ENCODE measurements at places on chromosomes 3 and 15. TPM values are rescaled to one million over a fixed set of nuclear protein-coding genes. Genes with fewer than 3 reads are reported as not detected.

TNNC1 gene
- 7.2 TPM for polyA plus RNA-seq

SYNPR gene
- not detected for polyA plus RNA-seq

GRCh38 chr15:31214864-31215489 is 111.7 kb upstream of the KLF13 start:
- no peak for DNase-seq

DNA sequence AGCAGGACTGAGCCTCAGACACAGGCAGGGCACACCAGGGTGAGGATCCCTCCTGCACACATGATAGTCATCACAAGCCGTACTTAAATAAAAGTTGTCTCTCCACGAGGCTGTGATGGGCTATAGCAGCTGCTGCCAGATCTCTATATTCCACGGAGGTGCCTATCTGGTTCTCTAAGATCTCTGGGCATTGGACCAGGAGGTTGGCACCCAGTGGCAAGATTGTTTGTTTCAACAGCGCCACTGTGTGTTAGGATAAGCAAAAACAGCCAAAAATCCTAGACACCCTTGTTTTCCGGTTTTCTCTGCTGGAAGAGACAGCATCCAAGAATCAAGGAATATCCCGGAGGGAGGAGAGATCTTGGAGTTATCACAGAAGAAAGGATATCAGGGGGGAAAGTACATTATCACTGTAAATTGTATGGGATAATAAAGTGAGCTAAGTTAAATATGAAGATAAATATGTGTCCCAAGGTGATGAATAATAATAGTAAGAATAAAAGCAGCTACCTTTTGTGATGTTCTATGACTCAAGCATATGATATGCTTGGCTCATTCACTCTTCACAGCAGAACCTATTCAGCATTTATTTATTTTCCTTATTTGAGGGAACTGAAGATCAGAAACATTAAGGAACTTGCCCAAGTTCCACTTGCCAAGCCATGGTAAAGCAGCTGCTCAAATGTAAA is 90.6 kb upstream of the AKAP13 start:
- peak; percentile 14 for DNase-seq

DNA sequence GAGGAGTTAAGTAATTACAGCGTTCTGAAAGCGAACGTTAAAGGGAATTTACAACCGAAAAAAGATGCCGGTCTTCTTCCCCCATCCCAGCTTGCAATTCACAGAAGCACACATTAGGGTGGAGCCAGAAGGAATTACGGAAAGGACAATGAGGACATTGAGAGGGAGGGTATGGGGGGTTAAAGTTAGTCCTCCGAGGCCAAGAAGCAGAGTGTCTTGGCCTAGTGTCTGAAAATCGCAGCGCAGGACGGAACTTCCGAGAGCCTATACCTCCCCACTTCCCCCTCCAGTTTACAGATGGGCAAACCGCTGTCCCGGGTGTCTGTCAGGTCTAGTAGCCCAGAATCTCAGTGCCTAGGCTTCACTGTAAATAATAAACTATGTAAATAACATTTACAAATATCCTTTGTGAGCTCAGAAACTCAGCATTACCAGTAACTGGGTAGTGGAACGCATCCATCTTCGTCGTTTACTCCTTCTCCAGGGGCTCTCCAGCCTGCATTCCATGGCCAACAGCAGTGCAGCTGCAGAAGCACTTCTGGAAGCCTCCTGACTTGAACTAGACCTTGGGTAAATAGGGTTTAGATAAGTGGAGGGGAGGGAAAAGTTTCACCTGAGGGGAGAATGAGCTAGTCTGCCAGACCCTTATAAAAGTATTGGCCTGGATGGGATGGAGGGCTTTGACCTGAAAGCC is 922 bp downstream of the ADPRH start:
- no peak for DNase-seq

CCDC54 gene
- polyA plus RNA-seq, result 0.17 TPM

CFAP92 gene
- 1.9 TPM for polyA plus RNA-seq

DNA sequence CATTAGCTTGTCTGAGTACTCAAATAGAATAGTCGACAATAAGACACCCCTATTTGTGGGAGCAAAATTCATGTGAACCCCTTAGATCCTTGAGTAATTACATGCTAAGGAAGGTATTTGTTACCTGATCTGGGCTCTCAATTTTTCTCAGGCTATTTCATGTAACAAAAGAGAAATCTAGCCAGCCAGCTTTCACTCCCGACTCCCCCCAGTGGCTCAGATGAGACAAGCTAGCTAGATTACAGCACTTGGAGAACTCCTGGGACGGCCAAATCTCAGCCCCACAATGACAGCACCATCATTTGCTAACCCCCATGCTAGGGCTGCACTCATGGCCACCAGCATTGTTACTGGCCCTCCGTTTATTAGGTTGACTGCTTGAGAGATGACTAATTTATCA is 41.3 kb downstream of the GLDN start:
- no peak for DNase-seq

DNA sequence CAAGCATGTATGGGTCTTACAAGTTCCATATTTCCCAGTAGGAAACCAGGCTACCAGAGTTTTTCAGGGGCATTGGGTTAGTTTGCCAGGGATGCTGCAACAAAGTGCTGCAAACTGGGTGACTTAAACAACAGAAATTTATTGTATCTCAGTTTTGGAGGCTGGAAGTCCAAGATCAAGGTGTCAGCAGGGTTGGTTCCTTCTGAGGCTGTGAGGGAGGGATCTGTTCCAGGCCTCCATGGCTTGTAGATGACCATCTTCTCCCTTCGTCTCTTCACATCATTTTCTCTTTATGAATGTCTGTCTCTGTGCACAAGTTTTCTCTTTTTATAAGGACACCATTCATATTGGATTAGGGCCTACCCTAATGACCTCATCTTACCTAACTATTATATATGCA is 114.7 kb downstream of the LRRC28 start:
- no peak for DNase-seq

PARP6 gene
- 141 TPM for polyA plus RNA-seq

DNA sequence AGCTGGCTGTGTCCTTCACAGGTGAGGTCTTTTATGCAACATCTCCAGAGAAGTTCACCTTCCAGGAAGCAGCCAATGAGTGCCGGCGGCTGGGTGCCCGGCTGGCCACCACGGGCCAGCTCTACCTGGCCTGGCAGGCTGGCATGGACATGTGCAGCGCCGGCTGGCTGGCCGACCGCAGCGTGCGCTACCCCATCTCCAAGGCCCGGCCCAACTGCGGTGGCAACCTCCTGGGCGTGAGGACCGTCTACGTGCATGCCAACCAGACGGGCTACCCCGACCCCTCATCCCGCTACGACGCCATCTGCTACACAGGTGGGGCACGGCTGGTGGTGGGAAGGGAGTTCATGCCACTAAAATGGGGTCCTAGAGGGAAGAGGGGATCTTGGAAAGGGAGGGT is 40.1 kb downstream of the ACAN start:
- DNase-seq, result no peak

DNA sequence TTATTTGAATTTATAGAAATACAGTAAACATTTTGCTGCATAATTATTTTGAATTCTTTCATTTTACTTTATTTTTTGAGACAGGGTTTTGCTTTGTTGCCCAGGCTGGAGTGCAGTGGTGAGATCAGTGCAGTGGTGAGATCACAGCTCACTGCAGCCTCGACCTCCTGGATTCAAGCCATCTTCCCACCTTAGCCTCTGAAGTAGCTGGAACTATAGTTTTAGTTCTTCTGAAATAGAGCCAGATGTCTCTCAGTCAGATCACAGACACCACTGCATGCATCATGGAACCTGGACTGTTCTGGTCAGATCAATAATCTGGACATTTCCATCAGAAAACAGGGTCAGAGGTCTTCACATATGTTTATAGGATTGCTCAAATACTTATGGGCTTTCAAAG is 7.9 kb downstream of the RPLP1 start:
- no peak for DNase-seq

PCLAF gene
- polyA plus RNA-seq, result 40.8 TPM

CCDC13 gene
- 3.5 TPM for polyA plus RNA-seq

- no peak for DNase-seq
Observed at GRCh38 chr3:13543253-13543652, 5.7 kb upstream of the FBLN2 start.

DNA sequence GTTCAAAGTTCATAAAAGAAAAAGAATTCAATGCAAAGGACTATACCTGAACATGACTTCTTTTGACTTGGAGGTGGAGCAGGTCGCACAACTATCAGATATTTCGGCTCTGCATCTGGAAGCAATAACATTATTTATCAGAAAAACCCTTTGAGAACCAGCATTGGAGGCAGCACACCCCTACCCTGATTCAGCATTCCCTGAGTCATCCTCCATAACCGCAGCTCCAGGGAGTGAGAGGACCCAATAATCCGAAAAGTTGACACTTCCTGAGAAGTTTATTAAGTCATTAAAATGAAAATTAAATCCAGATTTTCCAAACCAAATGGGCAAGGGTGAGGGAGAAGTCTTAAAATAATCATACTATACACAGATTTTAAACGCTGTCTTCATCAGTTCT is 90.6 kb downstream of the ABI3BP start:
- DNase-seq, result no peak

DNA sequence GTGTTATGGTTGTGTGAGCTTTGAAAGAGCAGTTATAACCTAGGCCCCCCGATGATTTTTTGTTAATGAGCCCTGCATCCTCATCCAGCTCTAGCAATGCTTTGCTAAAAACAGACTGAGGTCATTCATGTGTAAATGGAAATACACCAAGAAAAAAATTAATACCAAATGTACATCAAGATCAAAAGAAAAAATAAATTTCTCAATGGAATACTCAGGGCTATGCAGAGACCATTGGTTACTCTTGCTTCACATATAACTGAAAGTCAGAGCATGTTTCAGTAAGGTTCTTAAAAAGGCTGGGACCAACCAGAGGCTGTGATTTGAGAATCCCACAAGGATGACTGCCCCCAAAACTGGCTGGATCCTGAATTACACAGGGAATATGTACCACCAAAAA is 48.0 kb downstream of the ARHGAP31 start:
- no peak for DNase-seq

DNA sequence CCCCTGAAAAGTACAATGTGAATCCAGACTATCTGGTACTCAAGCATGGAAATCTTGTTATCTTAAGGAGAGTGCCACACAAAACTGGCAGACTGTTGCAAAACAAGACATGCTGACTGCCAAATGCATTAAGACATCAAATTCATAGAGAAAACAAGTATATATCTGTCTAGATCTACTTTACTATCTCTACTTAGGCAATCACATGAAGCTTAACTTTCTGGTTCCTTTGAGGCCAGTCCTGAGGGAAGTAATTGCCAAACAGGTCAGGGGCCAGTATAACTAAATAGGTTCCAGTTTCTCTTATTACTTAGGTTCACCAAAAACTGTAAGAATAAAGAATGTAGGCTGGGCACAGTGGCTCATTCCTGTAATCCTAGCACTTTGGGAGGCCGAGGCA is 15.9 kb upstream of the SLC4A7 start:
- no peak for DNase-seq

DNA sequence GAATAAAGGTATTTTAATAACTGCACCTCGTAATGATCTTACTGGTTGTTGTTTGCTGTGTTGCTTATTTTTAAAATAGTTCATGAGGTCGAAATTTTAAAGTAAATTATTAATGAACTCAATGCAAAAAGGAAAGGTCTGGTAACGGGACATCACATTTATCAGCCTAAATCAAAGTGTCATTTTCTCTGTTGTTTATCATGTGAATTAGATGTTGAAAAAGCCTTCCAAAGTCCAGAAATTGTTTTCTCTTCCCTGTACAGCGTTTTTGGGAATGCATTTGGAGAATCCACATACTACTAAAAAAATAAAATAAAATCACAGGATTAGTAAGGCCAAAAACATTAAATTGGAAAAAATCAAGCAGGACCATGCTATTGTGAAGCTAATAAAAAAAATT is 339.2 kb upstream of the NECTIN3 start:
- no peak for DNase-seq

SCAANT1 gene
- polyA plus RNA-seq, result 1.1 TPM

DNA sequence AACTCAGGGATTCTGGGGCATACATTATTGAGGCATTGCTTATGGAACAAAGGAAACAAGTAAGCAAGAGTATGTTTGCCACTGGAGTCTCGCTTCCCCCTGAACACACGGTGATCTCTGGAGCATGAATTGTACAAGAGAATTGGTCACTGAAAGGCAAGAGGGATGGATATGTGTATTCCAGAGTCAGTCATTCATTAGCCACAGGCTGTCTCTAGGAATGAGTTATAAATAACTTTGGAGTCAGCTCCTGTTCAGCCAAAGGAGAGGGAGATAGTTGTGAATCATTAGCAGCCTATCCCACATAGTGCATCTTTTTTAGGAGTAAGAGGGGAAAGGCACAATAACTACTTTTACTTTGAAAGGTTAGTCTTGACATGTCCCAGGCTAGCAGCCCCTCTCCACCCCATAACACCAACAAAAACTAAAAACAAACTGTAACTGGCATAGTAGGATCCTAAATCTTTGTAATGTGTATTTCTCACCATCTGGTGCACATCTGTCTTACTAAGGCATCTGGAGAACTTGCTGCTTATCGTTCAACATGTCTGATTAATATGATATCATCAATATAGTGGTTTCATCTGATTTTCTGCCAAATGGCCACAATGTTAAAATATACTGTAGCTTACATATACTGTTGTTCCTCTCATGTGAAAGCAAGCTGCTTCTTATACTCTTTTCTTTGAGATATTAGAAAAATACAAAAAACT is 462.2 kb downstream of the GRM7 start:
- no peak for DNase-seq

DNA sequence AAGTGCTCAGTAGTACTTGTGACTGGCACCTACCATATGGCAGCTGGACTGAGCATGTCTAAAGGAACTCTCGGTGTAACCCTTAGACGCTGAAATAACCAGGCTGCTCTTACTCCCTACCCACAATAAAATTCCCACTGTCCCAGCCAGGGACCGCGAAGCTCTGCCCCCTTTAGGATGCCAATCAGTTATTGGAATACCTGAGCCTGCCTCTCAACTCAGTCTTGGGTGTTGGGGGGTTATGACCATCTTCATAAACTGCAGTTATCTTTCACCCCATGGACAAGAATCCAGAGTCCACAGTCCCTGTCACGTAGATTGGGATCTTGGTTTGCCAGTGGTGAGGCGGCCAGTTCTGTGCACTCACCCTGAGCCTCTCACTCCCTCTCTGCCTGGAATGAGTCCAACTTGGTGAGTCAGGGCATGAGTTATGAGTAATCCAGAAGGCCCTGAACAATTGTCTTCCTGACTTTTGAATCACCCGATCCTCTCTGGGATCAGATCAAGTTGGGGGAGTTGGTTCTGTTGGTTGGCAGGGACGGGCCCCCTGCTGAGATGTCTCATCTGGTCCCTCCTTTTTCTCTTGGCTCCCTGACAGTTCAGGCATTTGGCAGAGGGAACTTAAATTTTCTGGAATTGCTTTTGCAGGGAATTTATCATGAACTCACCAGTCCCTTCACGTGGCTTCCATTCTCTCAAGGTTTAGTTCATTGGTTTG is 120.1 kb upstream of the UBE2E1 start:
- DNase-seq, result no peak

GRCh38 chr3:175018946-175019727 is 160.0 kb downstream of the NAALADL2 start:
- no peak for DNase-seq

- DNase-seq, result no peak
Observed at GRCh38 chr15:25238716-25239470, 199.9 kb downstream of the UBE3A start.

Measured in renal cortex interstitium (tissue), 15 donors.